ENCODE measurements at places on chromosomes 5 and 9. TPM values are rescaled to one million over a fixed set of nuclear protein-coding genes. Genes with fewer than 3 reads are reported as not detected.

DNA sequence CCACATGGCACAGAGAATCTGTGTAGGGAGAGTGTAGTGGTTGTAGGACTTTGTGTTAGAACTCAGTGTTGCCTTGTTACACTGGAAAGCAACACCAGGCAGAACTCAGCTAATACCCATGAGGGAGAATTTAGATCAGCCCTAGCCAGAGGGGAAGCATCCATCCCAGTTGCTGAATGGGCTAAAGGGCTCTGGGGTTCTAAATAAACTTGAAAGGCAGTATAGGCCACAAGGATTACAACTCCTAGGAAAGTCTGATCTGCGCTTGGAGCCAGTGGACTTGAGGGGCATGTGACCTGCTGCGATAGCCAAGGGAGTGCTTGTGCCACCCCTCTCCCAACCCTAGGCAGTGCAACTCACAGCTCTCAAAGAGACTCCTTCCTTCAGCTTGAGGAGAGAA is 26.9 kb downstream of the PTGS1 start:
- DNase-seq, result no peak

- DNase-seq, result no peak
Observed at GRCh38 chr9:2679011-2679410, 38.3 kb upstream of the KCNV2 start.

DNA sequence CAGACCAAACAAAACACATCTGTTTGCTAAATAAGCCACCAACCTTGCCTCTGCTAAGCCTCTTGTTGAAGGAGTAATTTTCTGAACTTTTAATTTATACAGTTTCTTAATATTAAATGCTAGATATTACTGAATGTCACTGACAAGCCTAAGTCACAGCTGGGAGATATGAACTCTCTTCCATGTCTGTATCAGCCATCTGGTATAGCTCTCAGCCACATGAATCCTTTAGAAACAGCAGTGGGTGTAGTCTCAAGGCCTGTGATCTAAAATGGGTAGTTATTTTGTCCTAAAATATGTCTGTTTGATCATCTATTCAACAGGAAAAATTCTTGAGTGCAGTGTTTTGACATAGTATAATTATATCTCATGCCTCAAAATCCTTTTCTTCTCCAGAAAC is 97.2 kb downstream of the CAMK4 start:
- no peak for DNase-seq

DNA sequence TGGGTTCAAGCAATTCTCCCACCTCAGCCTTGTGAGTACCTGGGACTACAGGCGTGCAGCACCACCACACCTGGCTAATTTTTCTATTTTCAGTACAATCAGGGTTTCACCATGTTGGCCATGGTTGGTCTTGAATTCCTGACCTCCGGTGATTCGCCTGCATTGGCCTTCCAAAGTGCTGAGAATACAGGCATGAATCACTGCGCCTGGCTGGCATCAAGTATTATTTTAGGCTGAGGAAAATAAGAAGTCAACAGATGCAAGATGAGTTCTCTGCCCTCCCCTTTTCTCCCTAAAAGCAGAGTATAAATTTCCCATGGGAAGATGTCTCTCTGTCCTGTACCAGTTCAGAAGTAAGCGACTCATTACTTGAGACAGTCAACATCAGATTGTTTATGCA is 71.5 kb downstream of the ELAVL2 start:
- no peak for DNase-seq

- peak; percentile 76 for DNase-seq
Observed at GRCh38 chr5:1479581-1480188, 34.4 kb upstream of the SLC6A3 start.

Gene FBP2
- total RNA-seq, result not detected

DNA sequence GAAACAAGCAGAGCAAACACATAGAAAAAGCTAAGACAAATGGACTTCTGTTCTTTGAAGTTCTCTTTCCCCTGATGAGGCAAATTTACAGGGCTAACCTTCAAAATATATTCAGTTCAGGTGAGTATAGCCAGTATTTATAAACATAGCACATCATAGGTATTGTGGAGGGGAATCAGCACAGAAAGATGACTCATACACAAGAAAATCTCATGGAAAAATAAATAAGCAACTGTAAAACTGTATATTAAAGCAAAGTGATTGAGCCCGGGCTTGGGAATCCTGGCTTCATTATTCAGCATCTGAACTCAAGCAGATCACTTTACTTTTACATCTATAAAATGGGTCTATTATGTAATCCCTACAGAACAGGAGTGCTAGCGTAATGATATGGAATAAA is 173.5 kb upstream of the PAPPA start:
- DNase-seq, result no peak

- DNase-seq, result no peak
Observed at GRCh38 chr5:10524376-10525123, 39.3 kb upstream of the ANKRD33B start.

DNA sequence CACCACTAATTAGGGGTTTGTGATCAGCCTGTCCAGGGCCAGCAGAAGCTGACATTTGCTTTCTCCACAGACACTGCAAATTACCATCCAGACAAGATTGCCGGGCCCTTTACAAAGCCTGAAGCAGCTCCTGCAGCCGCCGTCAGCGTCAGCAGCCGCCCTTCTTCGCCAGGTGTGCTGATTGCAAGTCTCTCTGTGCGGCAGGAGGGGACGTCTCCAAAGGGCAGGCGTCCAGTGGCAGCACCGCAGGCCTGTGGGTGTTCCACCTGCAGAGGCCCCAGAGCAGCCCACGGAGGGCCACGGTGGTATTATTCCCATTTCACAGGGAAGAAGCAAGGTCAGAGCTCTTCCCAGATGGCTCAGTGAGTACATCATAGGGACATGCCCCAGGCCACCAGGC is 108.0 kb upstream of the PPP1R26 start:
- no peak for DNase-seq

DNA sequence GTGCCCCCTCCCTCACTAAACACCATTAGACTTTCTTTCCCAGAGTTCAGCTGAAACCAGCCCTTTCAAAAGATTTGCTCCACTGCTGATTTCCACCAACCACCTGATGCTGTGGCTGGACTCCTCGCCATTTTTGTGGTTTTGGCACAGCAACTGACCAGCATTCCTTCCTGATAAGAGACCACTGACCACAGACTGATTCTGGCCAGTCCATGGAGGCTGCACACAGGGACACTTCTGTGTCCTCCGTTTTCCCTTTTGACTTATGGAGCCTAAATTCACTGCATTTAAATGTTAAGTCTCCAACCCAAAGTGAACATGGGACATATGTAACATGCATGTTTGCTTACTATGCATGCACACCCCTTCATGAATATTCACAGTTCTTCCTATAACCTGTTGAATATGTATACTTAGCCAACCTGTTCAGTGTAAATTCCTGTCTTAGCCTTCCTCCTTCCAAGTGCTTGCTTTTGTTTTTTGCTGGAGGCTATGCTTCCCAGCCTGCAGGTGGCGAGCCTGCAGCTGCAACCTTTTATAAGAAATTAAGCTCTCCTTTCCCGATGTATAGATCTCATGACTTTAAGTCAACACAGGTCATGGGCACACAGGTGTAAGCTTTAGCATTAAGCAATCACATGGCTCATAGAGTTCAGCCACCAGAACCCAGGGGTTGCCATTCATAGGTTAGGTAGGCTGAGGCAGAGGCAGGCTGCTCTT is 78.7 kb downstream of the ACTL7B start:
- no peak for DNase-seq

Gene PCDHGB7
- total RNA-seq, result 9.5 TPM

Gene IFNB1
- not detected for total RNA-seq

- no peak for DNase-seq
Observed at GRCh38 chr5:172943906-172944305, 15.3 kb upstream of the RPL26L1 start.

Gene NSG2
- total RNA-seq, result 0.78 TPM

DNA sequence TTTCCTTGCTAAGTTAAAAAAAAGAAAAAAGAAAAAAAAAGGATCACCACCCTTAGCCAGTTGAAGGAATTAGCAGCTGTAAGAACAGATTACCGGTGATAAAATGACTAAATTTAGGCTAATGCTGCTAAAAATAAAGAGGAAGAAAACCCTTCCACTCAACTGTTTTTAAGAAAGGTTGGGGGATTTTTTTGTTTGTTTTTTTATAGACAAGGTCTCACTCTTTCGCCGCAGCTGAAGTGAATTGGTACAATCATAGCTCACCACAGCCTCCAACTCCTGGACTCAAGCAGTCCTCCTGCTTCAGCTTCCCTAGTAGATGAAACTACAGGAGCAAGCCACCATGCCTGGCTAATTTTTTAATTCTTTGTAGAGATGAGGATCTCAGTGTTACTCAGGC is 101.7 kb downstream of the SNCAIP start:
- no peak for DNase-seq

GRCh38 chr5:7849681-7850394 is 1.1 kb downstream of the CFAP90 start:
- no peak for DNase-seq

GRCh38 chr9:21568484-21568883 is 86.4 kb upstream of the IFNE start:
- no peak for DNase-seq

GRCh38 chr5:159301466-159301865 is 28.8 kb downstream of the IL12B start:
- no peak for DNase-seq

Gene TRIM7
- 0.47 TPM for total RNA-seq

Gene SKP1
- 332 TPM for total RNA-seq

Gene SAXO1
- total RNA-seq, result not detected

Gene PCDHA11
- 6.9 TPM for total RNA-seq

GRCh38 chr5:73393611-73394489 is 54.7 kb downstream of the FOXD1 start:
- no peak for DNase-seq

Gene HK3
- not detected for total RNA-seq

DNA sequence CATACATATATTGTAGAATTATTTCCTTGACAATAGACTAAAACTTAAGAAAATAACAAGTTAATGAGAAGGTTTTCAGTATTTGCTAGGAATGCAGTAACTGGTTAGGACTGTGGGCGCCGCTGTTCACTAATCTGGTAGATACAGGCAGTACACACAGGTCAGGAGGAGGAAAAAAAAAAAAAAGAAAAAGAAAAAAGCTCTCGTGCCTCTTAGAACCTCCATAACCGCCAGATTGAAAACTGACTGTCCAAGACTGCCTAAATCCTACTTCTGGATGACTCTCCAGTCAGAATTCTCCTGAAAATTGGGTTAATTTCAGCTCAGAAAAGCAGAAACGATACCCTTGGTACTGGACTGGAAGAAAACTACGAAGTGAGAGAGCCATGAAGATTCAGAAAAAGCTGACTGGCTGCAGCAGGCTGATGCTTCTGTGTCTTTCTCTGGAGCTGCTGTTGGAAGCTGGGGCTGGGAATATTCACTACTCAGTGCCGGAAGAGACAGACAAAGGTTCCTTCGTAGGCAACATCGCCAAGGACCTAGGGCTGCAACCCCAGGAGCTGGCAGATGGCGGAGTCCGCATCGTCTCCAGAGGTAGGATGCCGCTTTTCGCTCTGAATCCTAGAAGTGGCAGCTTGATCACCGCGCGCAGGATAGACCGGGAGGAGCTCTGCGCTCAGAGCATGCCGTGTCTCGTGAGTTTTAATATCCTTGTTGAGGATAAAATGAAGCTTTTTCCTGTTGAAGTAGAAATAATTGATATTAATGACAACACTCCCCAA is at the start of gene PCDHGA1:
PCDHGA1 (plus strand) TSS at position 216 of the 782 bp plus-strand sequence.
- DNase-seq, result no peak

Gene ANGPTL2
- 10.6 TPM for total RNA-seq

GRCh38 chr9:132507670-132508469 is 74.5 kb upstream of the BARHL1 start:
- peak; percentile 43 for DNase-seq

DNA sequence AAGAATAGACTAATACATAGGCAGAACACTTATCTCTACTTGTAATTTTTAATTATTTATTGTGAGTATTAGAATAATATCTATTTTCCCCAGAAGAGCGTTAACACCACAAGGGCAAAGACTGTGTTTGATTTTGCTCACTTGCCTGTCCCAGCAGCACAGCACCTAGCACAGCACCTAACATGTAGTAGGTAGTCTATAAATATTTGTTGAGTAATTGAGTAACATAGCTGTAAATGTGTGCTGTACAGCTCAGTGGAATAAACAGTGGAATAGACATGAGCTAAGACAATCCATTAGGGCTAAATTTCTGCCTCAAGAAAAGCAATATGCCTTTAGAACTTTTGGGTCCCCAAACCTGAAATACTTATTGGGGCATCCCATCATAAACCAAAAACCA is 49.3 kb upstream of the VCAN start:
- DNase-seq, result no peak

Gene DMGDH
- 1.1 TPM for total RNA-seq

GRCh38 chr5:42366051-42366450 is 57.2 kb upstream of the GHR start:
- no peak for DNase-seq

Gene CCL21
- not detected for total RNA-seq

DNA sequence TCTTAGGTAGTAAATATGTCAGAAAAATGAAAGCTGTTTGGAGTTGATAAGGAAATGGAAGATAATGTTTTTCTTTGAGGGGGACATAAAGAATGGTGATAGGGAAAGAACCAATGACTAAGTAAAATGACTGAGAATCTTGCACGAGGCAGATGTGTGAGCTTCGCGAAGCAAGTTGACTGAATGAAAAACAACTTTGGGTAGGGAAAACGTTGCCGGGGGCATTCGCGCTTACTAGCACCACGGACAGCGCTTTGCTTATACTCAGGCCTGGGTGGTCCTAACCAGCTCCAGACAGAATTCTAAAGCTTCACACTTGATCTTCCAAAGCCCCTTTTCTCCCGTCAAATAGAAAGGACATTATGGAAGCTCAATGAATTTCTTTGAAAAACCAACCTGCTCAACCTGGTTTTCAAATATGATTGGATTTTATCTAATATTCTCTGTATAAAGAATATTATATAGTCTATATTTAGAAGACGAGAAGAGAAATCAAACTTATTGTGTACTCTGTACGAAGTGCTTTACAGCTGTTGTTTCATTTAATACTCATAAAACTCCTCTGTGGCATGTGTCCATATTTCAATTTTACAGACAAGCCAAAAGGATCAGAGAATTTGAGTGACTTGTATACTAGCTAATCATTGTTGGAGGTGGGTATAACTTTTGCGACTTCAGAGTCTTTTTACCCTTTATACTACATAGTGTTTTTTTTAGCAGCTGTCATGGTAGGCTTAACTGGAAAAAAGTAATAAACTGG is 1.9 kb upstream of the CDKN2B start:
- peak; percentile 78 for DNase-seq

- DNase-seq, result no peak
Observed at GRCh38 chr5:125059255-125060002, 313.0 kb upstream of the ZNF608 start.
